Body of pancreas (tissue), 4 donors: ENCODE measurements at places on chromosomes 6 and 20. TPM values are rescaled to one million over a fixed set of nuclear protein-coding genes. Genes with fewer than 3 reads are reported as not detected.

DNA sequence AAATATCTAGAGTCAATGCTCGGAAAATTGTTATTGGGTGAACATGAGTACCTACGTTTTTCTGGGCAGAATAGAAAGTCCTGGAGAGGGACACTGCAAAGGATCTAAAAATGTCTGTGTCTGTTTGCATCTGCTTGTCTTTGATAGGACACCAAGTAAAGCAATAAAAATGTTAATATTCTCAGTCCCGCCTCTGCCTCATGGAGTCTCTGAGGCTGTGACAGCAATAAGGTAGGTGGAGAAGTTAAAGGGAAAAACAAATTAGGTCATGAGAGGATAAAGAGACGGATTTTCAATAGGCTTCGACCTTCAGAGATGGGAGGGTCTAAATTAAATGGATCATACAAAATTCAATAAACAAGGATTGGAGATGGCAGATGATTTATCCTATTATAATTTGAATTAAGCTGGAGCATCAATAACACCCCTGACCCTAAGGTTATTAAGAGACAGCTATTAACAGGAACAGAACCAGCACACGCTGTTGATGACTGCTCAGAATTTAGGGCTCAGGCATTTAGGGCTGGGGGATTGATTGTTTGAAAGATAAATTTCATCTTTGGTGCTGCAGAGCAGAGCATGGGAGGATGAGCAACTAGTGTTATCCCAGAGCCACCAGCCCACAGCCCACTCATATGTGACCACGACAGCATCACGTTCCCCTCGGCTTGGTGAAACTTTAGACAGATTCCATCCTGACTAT, 620.3 kb upstream of the CDH4 start:
- DNase-seq: no peak

DNA sequence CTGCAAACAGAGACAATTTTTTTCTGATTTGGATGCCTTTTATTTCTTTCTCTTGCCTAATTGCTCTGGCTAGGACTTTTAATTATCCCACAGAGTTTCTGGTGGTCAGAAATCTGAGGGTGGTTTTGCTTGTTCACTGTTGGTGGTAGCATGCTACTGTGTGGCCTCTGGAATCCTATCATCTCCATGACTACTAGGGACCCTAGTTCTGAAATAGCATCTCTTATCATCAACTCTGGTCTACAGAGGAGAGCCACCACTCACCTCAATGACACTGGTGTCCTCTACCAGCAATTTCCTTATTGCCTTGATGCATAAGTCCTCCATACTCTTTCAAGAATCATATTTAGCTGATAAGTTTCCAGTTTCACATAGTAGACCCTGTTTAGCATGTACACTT, 27.5 kb upstream of the STX11 start:
- no peak for DNase-seq

- DNase-seq: no peak
Measured at GRCh38 chr6:105430685-105431084, 27.8 kb upstream of the PREP start.

- no peak for DNase-seq
Measured at GRCh38 chr6:15945593-15946159, 183.2 kb upstream of the MYLIP start.

C20orf204 gene
- total RNA-seq: 3.0 TPM
